ENCODE measurements at places on chromosomes 7 and 10. TPM values are rescaled to one million over a fixed set of nuclear protein-coding genes. Genes with fewer than 3 reads are reported as not detected.

DNA sequence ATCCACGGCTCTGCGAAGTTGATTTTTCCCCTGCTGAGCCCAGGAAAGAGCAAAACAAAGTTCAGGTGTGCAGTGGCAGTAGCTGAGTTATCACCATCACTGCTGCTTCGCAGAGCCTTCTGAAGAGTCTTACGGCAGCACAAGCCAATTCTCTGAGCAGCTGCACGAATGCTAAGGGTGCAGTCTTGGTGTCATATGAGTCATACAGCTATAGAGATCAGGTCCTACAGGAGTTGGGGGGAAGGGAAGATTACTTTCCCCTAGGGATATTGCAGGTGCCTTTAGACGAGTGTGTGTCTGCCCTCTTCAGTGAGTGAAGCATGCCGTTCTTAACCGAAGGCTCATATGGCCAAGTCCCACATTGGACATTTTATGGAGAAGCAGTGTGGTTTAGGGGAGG lies 227.8 kb downstream of the CELF2 start:
- DNase-seq, result no peak

GRCh38 chr10:69742928-69743602 lies 58.6 kb upstream of the COL13A1 start:
- DNase-seq, result no peak

DNA sequence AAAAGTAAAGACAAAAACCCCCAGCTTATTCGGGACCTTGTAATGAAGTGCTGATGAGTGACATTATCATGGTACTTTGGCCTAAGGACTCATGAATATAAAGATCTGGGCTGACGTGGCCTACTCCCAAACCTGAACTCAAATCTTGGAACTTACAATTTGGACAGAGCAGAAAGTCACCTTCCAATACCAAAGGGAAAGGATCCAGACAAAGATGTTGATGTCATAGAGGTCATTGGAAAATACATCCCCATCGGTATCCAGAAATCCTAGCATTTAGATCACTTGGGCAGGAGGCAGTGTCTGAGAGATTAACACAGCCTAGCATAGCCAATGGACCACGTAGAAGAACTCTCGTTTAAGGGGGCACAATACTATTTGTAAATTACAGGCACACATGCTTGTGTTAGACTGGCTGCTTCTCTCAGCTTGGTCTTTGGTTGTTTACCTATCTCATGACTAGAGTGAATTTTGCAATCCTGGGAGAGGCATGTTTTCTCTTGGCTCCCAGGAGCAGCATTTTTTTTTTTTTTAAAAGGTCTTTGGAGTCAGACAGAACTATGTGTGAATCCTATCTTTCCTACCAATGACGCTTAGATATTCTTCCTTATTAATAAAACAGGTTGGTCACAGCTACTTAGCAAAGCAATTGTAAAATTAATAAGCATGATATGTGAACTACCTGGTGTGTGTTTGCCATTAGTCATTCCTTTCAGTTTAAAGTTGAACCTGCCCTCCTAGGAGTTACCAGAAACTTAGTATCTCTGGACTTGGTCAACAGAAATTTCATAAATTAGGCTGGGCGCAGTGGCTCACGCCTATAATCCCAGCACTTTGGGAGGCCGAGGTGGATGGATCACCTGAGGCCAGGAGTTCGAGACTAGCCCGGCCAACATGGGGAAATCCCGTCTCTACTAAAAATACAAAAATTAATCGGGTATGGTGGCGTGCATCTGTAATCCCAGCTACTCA lies 27.8 kb upstream of the MRPS33 start:
- no peak for DNase-seq

DNA sequence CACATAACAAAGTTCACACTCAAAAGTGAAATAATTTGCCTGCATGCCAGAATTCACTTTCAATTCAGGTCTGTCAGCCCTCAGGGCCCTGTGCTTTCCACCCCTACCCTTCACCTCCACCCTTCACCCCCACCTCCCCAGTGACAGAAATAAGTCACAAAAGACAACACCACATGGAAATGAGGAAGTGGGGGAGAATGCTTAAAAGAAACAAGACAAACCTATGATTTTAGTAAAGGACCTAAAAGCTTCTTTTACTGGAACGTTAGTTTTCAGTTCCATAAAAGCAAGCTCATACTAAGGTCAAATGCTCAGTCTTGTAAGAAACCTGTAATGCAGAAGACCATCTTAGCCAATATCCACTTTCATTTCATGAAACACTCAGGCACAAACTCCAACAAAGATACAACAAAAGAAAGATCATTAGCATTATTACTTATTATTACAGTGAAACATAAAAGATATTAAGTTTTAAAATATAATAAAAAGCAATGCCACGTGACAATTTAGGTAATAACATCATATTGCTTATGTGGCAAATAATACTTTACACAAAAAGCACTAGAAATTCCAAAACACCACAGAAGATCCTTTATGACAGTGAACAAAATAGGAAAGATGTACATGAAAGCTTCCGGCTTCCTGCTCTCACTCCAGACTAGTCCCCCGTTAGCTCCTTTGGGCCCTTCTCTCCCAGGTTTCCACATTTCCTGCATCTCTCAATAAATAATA lies 112.1 kb downstream of the LMBR1 start:
- DNase-seq, result no peak

DNA sequence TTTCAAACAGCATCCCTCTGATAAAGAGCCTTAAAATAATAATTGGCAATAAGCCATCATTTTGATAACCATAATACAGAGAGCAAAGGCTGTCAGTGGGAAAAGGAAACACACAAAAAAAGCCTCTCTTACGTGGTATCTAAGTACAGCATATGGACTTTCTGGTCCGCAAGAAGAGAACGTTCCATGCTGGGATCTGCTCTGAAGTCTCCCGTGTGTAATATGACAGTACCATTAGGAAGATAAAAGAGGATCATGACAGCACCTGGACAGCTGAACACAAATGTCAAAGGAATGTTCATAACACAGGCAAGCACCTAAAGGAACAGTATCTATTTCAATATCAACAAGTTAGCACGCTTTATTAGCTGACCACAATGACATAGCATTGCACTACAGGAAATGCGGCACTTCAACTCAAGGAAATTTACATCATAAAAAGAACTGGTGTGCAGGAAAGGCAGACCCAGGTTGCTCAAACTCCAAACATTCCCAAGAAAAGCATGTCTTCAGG lies 9.9 kb downstream of the DCLRE1A start:
- DNase-seq, result no peak

GRCh38 chr10:133068111-133069032 lies 19.4 kb upstream of the ADGRA1 start:
- no peak for DNase-seq

DNA sequence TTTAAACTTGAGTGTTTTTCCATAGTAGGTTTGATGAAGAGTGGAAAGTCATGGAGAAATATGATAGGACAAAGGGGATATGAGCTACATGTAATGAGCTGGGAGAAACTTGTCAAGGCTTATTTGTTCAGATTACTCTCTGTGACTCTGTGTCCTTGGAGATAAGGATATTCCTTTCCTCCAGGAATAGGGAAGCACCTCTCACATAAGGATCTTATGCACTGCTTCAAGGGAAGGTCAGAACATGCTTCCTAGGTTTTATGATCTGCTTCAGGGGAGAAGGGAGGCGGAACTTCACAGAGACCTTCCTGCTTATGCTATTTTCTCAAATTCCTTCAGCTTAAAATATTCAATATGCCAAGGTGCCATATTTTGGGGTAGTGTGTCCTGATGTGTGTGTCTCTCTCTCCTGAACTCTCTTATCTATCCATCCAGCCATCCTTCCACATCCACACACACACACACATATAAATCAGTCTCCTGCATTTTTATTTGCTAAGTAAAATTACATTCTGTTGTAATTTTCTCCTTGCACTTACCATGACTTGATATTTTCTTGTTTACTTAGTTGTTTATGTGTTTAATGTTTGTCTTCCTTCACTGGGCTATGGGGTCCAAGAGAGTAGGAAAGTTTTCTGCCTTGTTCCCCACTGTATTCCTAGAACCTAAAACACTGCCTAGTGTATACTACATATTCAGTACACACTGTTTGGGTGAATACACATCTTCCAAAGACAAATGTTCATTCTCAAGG lies 26.4 kb downstream of the ARL4A start:
- DNase-seq, result no peak

DNA sequence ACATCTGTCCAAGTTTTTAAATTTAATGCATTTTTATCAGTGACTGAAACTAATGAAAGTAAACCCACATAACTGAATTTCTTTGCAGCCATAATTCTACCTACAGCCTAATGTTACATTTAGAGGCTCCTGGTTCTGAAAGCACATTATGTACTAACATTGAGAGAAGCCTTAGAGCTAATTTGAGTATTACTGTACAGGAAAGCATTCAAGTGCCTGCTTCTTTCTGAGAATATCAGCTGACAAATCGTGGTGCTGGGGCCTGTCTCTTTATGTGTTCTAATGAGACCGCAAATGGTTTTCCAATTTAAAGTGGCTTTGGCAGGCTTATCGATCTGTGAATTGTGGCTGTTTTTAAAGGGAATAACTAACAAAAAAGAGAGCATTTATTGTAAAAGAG lies 32.3 kb upstream of the DGKB start:
- no peak for DNase-seq

DNA sequence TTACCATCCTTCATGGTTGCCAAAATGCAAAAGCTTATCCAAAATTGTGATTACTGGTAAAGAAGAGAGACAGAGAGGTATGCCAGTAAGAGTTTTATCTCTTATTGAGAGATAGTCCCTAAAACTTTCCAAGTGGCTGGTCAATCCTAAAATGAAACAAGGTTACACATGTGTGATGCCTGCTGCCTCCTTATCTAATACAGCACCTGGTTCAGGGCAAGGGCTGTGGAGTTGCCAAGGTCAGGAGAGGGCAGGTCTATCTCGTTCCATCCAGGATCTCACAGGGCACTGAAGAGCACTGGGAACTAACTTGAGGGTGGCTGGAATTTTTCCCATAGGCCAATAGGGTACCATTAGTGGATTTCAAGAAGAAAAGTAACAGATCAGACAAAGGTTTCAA lies 18.3 kb downstream of the VOPP1 start:
- DNase-seq, result no peak

DNA sequence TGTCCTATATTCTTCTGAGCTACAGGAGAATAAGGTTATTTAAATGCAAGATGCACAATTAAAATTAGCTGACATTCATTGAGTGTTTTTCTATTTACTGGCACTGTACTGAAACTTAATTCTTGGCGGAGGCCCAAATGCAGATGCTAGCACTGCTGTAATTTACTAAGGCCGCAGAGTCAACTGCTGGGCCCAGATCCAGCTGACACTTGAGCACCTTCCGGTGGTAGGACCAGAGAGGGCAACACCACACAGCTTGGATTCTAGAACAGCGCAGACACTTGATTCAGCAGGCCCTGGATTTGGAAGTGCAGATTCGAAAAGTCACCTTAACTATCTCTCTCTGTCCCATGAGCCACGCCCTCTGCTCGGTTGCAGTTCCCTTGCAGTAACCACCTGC lies 228.6 kb upstream of the TMEM72 start:
- DNase-seq, result no peak

DNA sequence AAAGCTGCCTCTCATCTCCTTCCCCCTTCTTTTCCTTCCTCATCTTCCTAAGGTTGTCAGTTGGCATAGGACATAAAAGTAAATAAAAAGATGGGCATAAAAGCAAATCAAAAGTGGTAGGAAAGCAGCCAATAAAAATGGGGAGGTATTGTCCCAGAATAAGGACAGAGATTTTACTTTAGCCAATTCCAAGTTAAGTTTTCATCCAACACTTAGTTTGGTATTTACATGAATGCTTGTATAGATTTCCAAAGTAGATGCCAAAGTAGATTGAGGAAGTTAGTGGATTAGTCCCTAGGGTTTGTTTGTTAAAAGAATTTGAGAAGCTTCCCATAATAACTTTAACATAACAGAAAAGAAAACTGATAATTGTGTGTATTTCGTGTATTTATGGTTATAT lies 33.7 kb downstream of the HDAC9 start:
- no peak for DNase-seq

- DNase-seq, result no peak
Measured at GRCh38 chr10:132172091-132173066, 14.4 kb upstream of the DPYSL4 start.

DNA sequence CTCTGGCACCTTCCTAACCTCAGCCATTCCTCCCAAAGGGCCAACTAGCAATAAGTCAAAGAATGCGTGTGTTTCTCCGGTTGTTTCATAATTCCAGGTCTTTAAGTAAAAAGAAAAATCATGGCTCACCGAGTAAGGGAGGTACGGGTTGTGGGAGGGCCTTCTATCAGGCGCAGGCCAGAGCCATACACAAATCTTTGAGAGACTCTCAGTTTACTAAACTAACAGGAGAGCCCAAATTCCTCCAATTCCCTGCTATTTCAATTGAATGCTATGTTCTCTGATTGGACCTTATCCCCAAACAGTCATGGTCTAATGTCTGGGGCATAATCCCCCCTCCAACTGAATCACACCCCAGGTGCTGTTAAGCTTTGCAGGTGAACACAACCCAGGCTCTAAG lies 26.2 kb upstream of the SLF2 start:
- DNase-seq, result peak; percentile 28

DNA sequence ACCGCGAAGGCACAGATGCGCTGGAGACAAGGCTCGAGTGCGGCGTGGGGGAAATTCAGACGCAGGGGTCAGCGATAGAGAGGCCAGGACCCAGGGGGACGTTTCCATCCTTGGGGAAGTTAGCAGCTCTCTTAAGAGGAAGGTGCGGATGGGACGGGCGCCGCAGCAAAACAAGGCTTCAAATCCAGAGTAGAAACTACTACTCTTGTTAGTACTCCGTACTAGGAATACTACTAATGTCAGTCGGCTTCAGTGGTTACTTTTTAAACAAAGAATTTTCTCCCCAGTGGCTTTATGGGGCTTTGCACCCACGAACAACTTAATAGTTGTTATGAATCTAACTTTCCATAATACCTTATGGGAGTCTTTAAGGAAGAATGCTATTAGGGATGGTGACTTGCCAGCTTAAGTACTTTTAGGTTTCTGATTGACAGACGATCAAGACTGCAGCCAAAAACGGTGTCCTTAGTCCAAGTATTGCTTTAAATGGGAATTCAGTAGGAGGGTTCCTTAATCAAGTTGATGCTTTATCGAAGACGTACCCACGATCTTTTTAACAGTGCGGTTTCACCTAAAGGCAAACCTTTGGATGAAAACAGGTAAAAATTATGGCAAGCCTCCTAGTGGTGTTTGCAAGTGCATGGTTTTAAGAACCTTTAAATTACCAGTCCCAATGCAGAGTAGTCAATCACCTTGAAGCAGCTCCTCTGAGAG lies 812 bp upstream of the IDE start:
- DNase-seq, result no peak

DNA sequence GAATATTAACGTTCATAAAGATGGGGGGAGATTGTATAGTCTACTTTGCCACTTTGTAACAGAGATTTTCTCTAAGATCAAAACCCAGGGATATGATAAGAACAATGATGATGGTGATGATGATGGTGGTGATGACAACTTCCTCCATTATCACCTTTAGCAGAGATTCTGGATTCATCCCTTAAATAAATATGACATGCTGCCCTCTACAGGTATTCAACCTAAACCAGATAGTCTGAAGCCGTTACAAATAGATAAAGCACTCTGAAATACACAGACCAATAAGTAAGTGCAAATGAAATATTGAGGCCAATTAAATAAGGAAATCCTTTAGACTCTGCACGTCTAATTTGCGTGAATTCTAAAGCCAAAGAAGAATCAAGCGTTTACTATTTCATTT lies 211.5 kb downstream of the CREB5 start:
- no peak for DNase-seq

- no peak for DNase-seq
Measured at GRCh38 chr10:48543182-48543844, 61.6 kb downstream of the ARHGAP22 start.

SHTN1 gene
- total RNA-seq, result 20.9 TPM

PRR15 gene
- total RNA-seq, result 0.64 TPM

C10orf105 gene
- 0.48 TPM for total RNA-seq

MMP21 gene
- 0.23 TPM for total RNA-seq

FIS1 gene
- 223 TPM for total RNA-seq

LRCH4 gene
- 68.9 TPM for total RNA-seq
